Upper lobe of left lung (tissue), 6 donors: ENCODE measurements at places on chromosomes 2 and 18. TPM values are rescaled to one million over a fixed set of nuclear protein-coding genes. Genes with fewer than 3 reads are reported as not detected.

TNFAIP6 gene
- total RNA-seq = 2.9 TPM

DNA sequence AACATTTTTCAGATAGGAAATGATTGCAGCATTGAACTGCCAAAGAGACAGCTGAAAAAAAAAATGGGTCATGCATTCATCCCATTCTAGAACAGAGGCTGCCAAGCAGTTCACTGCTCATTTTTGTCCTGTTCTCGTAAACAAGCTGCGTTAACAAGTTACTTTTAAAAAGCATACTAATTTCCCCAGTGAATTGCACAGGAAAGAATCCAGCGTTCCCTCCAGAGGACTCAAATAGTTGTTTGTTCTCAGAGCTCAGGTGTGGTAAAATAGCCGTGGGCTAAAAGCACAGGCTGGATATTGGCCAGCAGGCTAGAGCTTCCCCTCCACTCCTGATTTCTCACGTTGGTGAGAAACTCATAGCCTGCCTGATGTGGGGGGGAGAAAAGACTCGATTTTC, 76.1 kb upstream of the AQP4 start:
- no peak for DNase-seq

FOXD4L1 gene
- 1.0 TPM for total RNA-seq

- peak; percentile 62 for DNase-seq
Observed at GRCh38 chr2:101251844-101252407, 760 bp upstream of the CNOT11 start.

DNA sequence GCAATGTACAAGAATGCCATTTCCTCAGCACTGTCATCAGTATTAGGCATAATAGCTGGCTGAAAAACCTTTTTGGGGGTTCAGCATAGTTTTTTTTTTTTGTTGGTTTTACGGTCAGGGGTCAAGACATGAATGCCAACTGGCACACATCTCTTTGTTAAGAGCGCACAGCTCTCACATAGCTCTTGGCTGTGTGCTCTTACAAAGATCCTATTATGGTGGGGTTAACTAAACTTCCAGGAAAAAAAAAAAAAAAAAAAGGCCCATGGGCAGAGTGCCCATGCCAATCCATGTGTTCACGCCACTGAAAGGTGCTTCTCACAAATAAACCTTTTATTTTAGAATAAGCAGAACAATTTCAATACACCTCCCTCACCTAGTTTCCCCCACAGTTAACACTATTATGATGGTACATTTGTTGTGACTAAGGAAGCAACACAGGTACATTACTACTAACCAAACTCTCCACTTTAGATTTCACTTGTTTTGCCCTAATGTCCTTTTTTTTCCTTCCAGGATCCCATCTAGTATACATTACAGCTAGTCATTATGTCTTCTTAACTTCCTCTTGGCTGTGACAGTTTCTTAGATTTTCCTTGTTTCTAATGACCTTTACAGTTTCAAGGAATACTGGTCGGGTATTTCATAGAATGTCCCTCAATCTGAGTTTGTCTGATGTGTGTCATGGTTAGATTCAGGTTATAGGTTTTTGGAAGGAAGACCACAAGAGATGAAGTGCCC, 56.3 kb downstream of the C2orf74 start:
- DNase-seq = no peak

DNA sequence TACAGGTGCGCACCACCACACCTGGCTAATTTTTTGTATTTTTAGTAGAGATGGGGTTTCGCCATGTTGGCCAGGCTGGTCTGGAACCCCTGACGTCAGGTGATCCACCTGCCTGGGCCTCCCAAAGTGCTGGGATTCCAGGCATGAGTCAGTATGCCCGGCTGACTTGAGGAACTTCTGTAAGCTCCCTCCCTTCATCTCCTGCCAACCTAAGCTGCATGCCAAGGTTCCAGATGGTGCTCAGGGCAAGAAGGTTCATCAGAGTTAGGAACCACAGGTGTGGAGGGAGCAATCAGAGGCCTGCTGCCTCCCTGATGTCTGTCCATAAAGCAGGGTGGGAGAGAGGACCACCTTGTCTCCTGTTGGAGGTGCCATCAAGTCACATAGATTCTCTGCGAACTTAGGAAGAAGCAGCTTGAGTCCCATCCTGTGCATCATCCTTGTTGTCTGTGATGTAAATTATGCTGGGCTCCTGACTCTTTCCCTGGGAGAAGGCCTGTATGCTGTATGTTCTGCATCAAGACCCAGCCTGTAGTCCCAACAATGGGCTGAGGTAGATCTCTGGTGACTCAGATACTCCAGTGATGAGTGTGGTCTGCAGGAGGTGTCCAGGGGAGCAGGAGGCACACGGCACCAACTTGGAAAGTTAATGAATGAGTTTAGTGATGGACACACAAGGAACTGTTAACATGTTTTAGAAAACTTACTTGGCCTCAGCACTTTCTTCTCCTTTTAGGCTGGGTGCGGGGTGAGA, 53.1 kb downstream of the TMEM17 start:
- no peak for DNase-seq

DNA sequence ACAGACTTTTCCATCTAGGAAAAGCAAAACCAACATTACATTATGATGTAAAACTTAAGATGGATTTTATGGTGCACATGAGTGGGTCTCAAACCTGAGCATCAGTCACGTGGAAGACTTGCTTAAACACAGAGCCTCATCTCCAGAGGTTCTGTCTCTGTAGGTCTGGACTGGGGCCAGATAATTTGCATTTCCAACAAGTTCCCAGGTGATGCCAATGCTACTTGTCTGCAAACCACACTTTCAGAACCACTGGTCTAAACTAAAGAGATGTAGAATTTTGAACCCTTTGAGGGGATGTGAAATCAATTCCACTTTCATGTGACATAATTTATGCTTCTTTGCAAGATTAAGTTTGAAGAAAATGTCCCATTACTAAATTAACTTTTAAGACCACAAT, 522.8 kb downstream of the MBD2 start:
- DNase-seq = no peak

DNA sequence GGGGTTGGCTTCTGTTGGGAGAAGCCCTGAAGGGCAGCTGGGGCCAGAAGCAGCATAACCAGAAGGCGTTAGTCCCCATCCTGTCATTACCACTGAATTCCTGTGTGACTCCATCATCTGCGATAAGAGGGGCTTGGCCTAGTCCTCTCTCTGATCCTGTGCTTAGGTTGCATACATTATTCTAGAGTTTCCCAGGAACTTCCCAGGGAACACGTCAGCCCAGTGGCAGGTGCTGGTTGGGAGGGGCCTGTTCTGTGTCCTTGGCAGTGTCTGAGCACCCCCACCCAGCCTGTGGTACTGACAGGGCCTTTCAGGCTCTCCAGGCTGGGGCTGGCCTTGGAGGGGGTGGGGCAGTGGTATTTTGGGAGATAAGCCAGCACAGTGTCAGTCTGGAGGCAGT, 4.5 kb upstream of the TOGARAM2 start:
- no peak for DNase-seq

DNA sequence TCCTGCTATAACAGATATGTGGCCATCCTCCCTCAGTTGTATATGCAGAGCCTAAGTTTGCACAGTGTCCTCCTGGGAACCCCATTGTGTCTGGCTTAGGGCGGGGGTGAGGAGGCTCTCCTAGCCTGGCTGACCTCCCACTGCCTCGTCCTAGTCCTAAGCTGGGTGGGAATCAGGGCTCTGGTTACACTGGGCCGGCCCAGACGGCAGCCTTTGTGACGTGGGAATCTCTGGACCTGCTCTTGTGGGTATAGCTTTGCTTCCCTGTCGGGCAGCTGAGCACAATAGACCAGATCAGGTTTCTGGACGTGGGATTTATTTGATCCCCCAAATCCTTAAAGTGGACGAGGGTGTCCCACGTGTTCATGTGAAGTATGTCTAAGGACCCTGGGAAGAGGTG, 2.9 kb downstream of the ACKR3 start:
- DNase-seq = no peak

GRCh38 chr2:160167089-160167740, 32.9 kb downstream of the ITGB6 start:
- no peak for DNase-seq

DNA sequence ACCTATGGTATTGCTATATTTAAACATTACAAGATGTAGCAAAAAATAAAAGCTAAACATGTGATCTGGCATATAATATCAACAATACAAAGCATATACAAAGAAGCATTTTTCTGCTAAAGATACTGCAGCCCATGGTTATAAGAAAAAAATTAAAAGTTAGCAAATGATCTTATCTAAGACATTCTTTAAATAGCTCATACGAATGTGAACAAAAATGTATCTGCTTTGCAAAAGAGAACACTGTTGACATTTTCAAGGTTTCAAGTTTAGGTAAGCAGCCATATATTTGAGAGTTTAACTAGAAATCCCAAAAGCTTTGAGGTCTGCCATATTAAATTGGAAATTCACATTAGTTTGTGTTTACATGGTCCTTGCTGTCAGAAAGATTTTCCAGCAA, 301.0 kb upstream of the SLC39A10 start:
- no peak for DNase-seq

DNA sequence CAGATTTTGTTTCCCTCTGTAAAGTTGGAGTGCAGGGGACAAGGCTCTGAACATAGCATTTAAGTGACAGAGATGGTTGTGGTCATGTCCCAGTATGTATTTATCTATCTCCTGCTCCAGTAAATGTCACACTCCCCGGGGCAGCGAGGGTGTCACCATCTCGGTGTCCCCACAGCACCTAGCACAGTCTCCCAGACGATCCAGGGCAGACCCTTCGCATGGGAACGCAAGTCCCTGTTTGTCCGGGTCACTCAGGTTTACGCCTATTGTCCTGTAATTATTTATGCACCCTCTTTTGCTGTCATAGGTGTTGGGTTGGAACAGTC, 12.6 kb upstream of the NTSR2 start:
- DNase-seq = no peak

LYPD1 gene
- 1.0 TPM for total RNA-seq

RGPD3 gene
- total RNA-seq = 2.1 TPM

DNA sequence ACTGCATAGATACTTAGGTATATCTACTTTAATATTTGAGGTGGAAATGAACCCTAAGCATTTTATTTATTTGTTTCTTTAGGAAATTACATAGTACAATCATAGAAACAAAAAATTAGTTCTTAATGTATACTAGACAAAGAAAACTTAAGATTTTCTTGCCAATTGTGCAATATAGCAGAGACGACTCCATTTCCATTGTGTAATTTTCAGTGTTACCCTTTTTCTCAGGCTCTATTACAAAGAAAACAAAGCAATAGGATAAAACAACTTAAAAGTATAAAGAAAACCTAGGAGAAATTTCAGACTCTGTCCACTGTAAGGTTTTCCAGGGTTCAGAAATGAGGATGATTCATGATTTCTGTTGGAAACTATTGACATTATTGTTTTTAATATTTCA, 89.0 kb upstream of the SERTAD2 start:
- no peak for DNase-seq

- DNase-seq = no peak
Observed at GRCh38 chr18:40752316-40752715, 1202.7 kb upstream of the PIK3C3 start.

- DNase-seq = peak; percentile 26
Observed at GRCh38 chr2:60735496-60736250, 20.4 kb upstream of the PAPOLG start.

KYNU gene
- total RNA-seq = 9.4 TPM

DNA sequence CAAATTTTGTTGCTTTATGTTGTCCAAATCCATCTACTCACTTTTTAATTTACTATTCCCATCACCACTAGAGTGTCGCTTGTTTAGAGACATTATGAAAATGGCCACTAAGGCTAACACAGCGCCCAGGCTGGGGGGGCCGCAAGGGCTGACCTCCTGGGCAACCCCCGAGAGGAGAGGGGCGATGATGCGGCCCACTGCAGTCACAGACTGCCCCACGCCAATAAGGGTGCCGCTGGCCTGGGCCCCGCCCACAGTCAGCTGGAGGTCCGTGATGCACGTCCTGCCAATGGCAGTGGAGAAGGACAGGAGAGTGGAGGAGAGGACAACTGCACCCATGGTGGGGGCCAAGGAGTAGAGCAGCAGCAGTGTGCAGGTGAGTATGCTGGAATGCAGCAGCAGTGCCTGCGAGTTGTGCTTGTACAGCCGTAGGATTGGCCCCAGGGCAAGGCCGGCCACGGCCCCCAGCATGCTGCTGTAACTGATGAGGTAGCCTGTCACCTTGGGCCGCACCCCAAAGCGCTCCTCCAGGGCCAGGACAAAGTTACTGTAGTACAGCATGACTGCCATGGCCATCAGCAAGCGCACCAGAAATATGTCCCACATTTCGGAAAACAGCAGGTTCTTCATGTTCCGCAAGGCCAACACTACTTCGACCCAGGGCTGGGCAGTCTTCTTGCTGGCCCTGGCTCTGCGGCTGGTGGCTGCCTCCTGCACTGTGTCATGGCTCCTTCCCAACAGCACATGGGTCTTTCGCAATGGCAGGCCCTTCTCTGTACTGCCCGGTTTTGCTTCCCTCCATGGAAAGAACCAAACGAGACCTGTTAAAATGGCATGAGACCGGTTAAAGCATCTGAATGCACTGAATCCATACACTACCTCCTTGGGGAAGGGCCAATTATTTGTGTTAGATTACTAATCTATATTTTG, 43.2 kb upstream of the TMEM182 start:
- no peak for DNase-seq

DNA sequence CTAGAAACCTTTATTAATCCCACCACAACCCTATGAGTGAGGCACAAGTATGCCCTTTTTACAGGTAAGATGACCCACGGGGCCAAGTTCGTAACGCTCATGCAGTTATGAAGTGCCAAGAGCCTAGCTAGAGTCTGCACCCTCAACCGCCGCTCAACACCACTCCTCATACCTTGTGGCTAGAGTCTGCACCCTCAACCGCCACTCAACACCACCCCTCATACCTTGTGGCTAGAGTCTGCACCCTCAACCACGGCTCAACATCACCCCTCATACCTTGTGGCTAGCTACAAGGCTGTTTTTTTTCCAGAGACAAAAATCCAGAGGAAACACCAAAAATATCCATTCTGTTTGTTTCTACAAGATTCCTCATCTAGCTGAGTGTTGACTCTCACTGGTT, 4.6 kb downstream of the TXNL4A start:
- no peak for DNase-seq

ACSL3 gene
- total RNA-seq = 86.0 TPM

VAMP8 gene
- total RNA-seq = 289 TPM

DNA sequence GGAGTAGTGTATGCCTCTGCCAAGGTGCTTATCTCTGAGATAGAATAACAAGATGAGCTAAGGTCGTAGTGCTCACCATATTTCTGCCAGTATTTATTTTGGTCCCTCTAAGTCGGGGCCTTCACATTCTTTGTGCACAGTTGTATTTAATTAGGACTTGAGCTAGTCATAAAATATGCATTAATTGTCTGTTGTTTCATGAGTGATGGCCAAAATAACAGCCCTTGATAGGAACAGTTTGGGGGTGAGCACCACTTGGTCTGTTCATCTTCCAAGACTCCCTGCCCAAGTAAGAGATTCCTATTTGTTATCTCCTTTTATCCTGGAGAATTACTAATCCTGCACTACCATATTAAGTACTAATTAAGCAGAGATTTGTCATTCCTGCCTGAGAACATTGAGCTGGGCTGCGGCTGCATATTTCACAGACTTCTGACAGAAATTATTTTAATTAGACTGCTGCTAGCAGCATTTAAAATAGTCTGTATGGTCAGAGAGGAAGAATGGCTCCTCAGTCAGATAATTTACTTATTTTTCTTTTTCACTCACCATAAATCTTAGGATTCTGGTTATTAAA, 435.1 kb downstream of the MTX2 start:
- no peak for DNase-seq

NT5DC4 gene
- 0.55 TPM for total RNA-seq
